Peyer's patch (tissue), 4 donors: ENCODE measurements at places on chromosomes 13 and 19. TPM values are rescaled to one million over a fixed set of nuclear protein-coding genes. Genes with fewer than 3 reads are reported as not detected.

SMIM24 gene
- total RNA-seq, result 1,153 TPM

CDKN2D gene
- total RNA-seq, result 7.7 TPM

NUP58 gene
- 40.1 TPM for total RNA-seq

IGFL1 gene
- total RNA-seq, result not detected

TPTE2 gene
- not detected for total RNA-seq

ATP7B gene
- total RNA-seq, result 40.2 TPM

CLDND2 gene
- total RNA-seq, result not detected

RB1 gene
- total RNA-seq, result 24.7 TPM

YJEFN3 gene
- 4.4 TPM for total RNA-seq

ZNF470 gene
- total RNA-seq, result 3.2 TPM

SYDE1 gene
- total RNA-seq, result 7.4 TPM

ZNF610 gene
- 0.85 TPM for total RNA-seq

DCT gene
- total RNA-seq, result not detected

EDNRB gene
- total RNA-seq, result 9.3 TPM

OR7E24 gene
- total RNA-seq, result not detected

ZNF528 gene
- total RNA-seq, result 21.2 TPM

TSHZ3 gene
- 14.0 TPM for total RNA-seq

DACH1 gene
- total RNA-seq, result 27.4 TPM

HNRNPM gene
- total RNA-seq, result 110 TPM

IGSF23 gene
- 20.7 TPM for total RNA-seq

KLK3 gene
- 1.2 TPM for total RNA-seq

IL17D gene
- total RNA-seq, result not detected

ARL11 gene
- 3.9 TPM for total RNA-seq

HSPB6 gene
- 9.3 TPM for total RNA-seq

IFNL1 gene
- not detected for total RNA-seq

C13orf46 gene
- total RNA-seq, result 0.35 TPM

IGFL4 gene
- not detected for total RNA-seq

CLEC17A gene
- 1.3 TPM for total RNA-seq

VSTM1 gene
- not detected for total RNA-seq

EDDM13 gene
- total RNA-seq, result not detected
